ENCODE measurements at places on chromosomes 7 and 10.

- no peak for DNase-seq
Measured at GRCh38 chr10:90998733-90999511, 78.0 kb upstream of the ANKRD1 start.

GRCh38 chr7:78115876-78116275 is 317.3 kb downstream of the PHTF2 start:
- DNase-seq: no peak

GRCh38 chr10:46555713-46556514 is 544 bp downstream of the GPRIN2 start:
- no peak for DNase-seq

- no peak for DNase-seq
Measured at GRCh38 chr10:88791924-88792323, 10.6 kb upstream of the LIPM start.

- no peak for DNase-seq
Measured at GRCh38 chr7:132527467-132528410, 48.5 kb downstream of the PLXNA4 start.

GRCh38 chr7:140085447-140085846 is 22.7 kb upstream of the PARP12 start:
- DNase-seq: no peak

DNA sequence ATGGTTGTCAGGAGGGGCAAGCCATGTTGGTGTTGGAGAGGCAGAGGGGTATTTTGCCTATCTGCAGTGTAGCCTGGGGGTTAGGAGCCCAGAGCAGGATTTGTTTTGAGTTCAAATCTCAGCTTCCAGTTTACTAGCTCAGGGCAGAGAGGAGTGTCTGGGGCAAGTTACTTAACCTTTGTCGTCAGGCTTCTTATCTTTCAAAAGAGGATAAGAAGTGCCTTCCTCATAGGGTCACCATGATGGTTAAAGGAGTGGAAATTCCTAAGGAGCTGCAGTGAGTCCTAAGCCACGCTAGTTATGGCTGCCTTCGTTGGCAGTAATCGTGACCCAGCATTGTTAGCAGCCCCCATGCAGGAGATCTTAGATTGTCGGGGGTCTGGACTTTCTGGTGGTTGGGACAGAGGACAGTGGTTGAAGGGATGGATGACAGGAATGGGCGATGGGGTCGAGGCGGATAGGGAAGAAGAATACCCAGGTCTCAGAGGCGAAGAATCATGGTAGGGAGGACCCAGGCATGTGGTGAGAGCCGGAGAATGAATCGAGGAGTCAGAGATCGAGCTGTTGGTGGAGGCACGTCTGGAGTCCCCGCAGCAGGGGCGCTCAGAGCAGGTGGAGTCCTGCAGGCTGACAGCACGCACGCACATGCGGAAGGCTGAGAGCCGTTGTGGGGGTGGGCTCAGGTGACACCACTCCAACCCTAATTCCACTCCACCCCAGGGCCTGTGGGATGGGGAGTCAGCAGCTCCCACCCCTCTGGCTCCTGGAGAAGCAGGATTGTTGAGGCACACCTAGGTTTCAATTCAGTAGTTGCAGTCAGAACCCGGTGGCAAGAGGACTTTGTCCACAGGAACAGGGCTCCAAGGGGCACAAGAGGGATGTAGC is 11.6 kb downstream of the ADCK2 start:
- no peak for DNase-seq

DNA sequence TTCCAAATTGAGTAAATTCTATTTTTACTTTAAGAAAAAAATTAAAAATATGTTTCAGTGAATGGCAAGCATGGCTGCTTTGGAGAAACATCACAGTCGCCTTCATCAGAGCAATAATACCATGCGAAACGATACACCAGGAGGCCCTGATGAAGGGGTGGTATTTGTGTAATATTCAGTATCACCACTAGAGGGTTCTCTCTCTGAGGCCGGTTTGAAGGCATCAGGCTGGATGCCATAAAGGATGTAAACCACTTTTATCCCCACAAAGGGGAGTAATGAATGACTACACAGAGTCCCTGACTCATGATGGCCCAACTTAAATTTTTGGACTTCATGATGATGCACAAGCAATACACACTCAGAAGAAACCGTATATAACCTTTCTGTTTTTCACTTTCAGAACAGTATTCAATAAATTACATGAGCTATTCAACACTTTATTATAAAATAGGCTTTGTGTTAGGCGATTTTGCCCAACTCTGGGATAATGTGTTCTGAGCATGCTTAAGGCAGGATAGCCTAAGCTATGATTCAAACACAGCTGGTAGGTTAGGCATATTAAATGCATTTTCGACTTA is 95.5 kb downstream of the PPP1R17 start:
- no peak for DNase-seq

DNA sequence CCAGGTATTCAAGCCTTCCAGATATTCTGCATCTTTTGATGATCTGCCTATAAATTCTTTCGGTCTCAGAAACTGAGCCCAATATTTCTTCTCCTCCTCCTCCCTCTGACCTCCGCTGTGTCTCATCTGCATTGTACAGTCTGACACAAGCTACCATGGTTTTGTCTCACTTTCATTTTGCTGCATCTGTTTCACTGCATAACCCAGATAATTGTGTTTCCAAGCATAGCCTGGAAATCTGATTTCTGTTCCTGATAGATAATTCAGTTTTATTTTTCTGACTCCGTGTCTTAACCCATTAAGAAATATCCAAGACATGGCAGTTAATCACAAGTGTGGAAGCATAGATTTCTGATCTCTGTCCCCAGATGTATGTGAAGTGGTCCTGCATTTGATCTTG is 374.2 kb upstream of the SEMA3A start:
- no peak for DNase-seq

GRCh38 chr7:158856883-158857668 is 718 bp downstream of the DYNC2I1 start:
- DNase-seq: no peak

DNA sequence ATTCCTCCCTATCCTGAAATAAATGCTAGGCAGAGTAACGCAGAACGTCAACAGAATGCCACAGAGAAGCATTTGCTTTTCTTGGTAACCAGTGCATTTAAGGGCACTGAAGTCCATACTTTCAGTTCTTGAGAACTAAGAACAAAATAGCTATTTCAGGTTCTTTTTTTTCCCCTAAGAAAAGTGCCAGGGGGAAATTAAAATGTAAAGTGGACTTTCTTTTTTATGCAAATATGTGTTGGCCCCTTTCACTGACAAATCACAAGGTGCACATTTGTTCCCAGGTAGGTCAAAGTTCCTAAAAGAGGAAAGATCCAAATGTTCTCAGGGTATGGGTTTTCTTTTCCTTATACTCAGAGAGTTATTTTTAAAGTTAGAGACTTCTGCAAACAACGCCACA is 151.5 kb downstream of the HPSE2 start:
- DNase-seq: no peak

- DNase-seq: no peak
Measured at GRCh38 chr10:1745780-1746456, 8.6 kb upstream of the ADARB2 start.

DNA sequence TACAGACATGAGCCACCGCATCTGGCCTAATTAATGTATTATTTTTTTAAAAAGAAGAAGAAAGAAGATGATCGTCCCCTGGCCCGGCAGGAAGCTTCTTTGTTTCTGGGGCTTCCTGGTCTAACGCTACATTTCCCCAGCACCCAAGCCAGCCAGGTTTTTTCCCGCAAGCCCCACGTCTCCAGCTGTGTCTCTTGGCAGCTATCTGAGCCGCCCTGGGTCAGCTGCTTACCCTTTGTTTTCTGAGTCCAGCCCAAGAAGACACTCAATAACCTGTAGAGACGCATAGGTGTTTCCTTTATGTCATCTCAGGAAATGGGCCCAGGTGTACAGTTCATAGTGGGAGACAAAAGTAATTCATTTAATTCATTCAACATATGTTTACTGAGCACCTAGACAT is 110.2 kb downstream of the MTPAP start:
- DNase-seq: no peak

GRCh38 chr10:96072674-96073073 is 29.3 kb downstream of the CCNJ start:
- no peak for DNase-seq

DNA sequence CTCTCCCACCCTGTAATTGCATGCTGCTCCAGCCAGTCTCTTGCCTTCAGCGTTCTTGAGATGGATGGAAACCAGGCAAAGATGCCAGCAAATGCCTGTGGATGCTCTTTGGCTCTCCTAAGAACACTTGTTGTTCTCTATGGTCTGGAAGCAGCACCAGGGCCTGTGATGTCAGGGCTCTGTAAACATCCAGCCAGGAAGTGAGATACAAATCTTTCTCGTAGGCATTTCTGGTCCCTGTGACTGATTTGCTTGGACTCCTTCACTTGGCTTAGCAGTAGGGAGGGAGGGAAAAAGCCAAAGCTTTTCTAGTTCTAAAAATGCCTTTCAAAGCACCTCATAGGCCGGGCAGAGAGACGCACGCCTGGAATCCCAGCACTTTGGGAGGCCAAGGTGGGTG is 201.3 kb downstream of the REEP3 start:
- no peak for DNase-seq

- no peak for DNase-seq
Measured at GRCh38 chr10:5547931-5548660, 23.3 kb downstream of the CALML3 start.

- no peak for DNase-seq
Measured at GRCh38 chr7:39536951-39537350, 29.3 kb upstream of the YAE1 start.

- DNase-seq: no peak
Measured at GRCh38 chr7:119172043-119172442, 947.5 kb downstream of the ANKRD7 start.

DNA sequence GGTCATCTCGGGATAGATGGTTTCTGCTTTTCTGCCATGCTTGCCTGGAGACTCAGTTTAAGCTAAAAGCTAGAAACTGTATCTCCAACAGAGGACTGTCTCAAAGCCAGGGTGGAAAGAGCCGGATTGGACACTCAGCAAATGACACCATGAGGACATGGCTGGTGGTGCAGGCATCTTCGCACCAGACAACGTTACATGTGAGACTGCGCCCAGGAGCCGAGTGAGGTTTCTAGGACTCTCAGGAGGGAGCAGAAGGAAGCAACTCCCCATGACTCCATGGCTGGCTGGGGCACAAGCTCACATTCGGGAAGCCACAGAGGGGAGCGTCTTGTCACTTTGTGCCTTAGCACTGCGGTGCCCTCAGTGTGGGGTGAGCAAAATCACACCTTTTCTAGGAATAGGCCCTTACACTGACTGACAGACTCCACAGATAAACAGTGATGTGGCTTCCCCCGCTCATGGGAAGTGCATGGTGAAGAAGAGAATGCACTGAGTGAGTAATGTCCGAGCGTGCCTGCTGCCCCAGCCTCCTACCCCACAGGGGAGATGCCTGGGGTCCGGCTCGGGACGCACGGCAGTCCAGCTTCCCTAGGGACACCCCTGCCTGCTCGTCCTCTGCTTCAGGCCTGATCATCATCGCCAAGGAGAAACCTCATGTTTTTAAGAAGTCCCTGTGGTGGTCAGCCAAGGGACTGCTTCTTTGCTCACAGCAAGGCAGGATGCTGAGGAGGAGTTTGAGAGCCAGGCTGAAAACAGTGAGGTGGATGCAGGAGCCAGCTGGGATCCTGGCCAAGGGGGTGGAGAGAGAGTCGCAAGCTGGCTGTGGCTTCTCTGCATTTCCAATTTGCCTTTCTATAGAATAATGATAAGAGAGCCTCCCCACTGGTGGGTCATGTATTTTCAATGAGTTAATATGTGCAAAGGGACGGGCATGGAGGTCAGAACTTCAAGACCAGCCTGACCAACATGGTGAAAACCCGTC is 52.2 kb upstream of the FXYD4 start:
- no peak for DNase-seq

GRCh38 chr7:79304711-79305110 is 148.8 kb downstream of the MAGI2 start:
- DNase-seq: no peak

GRCh38 chr10:7657552-7657951 is 9.2 kb downstream of the ITIH5 start:
- no peak for DNase-seq

GRCh38 chr10:95761939-95762492 is 6.1 kb downstream of the ENTPD1 start:
- DNase-seq: no peak

DNA sequence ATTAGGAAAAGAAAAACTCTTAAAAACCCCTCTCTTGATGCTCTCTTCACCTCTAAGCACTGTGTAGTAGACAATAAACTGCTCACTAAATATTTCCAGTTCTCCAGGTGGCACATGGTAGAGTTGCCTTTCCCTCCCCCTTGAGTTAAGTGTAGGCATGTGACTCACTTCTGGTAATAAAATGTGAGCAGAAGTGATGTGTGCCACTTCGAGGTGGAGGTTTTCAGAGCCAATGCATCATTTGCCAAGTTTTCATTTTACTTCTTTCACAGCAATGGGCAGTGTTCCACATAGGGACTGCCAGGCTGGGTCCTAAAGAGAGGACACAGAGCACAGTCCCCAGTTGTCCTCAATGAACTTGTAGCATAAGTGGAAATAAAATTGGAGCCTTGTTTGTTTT is 131.6 kb upstream of the NPY start:
- DNase-seq: no peak

- DNase-seq: no peak
Measured at GRCh38 chr7:128687131-128687530, 15.0 kb downstream of the GARIN1A start.

DNA sequence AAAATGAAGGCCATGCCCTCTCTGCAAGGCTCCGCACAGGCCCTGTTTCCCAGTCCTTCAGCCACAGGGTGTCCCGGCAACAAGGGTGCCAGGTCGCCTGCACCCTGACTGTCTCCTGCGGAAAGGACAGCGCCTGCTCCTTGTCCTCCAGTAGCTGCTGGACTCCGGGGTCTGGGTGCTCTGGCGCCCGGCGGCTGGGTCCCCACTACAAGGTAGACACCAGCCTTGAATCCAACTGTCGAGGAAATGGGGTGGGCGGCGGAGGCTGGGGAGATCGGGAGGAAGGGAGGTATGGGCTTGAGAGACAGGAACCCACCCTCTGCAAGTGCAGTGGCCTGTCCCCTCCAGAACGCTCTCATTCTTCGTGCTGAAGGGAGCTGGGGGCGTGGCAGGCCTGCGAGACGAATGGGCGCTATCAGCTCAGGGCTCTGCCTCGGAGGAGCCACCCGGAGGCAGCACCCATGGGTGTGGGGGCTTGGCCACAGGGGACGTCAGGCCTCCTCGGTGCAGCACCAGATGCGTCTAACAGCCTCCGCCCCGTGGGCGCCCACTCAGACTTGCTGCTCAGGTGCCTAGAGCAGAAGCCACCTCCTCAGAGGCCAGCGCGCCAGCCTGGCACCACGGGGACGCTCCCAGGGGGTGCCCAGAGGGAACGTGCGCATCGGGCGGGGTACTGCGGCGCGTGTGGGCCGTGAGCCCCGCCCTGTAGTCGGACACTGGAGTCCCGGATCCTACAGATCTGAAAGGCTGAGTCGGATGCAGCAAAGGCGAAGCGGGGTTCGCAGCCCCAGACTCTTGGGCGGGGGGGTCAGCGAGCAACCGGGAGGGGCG is 15.6 kb downstream of the ADAM8 start:
- DNase-seq: no peak

DNA sequence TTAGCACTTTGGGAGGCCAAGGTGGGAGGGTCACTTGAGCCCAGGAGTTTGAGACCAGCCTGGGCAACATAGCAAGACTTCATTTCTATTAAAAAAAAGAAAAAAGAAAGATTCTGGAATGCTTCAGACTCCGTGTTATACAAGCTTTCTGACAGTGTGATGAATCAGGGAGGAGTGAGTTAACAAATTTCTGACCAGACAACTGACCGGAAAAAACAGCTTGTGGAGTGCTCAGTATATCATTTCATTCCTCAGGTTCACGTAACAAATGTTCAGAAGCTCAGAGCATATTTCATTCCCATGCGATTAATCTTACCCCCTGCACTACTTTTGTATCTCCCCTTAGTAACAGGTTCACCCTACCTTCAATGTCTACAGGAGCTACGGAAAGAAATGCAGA is 28.6 kb upstream of the TNPO3 start:
- no peak for DNase-seq

All from amygdala (tissue), 56 donors.